Stimulated activated CD4-positive, alpha-beta T cell treated with anti-CD3 and anti-CD28 coated beads, Interleukin-2, amount 100 ng/mL, for 48 hours (primary cell): ENCODE measurements at places on chromosomes 11 and 22.
A peak's percentile ranks its signal among the peaks of the same experiment; 100 is the strongest.

DNA sequence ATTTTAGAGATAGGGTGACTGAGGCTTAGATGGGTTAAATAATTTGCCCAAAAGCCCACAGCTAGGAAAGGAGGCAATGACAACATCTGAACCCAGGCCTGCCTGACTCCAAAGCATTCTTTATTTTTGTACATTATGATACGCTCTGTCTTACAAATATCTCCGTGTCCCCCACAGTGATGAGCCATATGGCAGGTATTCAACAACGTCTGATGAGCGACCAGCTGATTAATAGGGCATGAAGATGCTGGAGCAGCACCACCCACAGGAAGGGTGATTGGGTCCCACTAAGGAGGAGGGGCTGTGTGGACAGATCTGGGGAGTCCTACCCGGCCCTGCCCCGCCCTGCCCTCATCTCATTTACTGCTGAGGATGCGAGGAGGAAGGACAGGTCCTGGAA is 380.6 kb downstream of the CADM1 start:
- DNase-seq, result no peak

GRCh38 chr11:84675396-84676025 is 951.6 kb downstream of the DLG2 start:
- no peak for DNase-seq

DNA sequence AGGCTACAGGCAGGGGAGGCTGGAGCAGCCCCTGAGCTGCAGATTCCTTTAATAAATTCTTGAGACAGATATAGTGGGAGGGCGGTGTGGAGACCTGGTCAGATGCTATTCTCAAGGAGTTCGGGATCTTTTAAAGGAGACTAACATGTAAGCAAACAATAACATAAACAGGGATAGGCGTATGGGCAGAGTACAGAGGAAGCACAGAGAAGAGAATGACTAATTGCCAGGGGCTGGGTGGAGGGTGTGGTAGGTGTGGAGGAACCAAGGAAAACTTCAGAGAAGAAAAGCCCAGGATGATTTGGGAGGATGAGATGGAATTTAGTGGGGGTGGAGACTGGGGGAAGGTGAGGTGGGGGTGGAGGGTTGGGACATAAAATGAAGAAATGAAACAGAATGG is 9.7 kb upstream of the HEPHL1 start:
- no peak for DNase-seq

- DNase-seq, result no peak
These were observed 2.1 kb downstream of the FEZ1 start for GRCh38 chr11:125494031-125494360.

- DNase-seq, result no peak
These were observed 132.4 kb downstream of the MN1 start for GRCh38 chr22:27668828-27669797.

- DNase-seq, result no peak
These were observed 30.8 kb downstream of the MARK2 start for GRCh38 chr11:63869683-63870082.

GRCh38 chr11:17979770-17980371 is 33.0 kb downstream of the SERGEF start:
- DNase-seq, result peak; percentile 16

GRCh38 chr11:127998421-127998820 is 588.9 kb downstream of the ETS1 start:
- DNase-seq, result no peak

GRCh38 chr11:86629045-86629706 is 43.2 kb downstream of the ME3 start:
- DNase-seq, result no peak

DNA sequence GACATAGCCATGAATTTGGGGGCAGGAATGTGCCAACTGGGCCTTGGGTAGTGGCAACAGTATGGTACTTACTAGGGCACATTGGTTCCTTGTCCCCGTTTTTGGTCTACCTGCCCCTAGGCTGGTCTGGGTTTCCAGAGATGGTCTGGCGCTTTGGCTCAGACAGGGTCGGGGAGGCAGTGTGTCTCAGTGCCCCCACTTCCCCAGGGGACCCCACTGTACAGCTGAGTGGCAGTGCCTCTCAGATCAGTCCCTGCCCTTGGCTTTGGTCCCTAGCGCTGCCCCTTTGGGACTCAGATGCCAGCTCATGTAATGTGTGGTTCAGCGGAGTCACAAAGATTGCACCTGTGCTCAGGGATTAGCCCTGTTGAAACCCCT is 3.3 kb downstream of the RIC8A start:
- DNase-seq, result no peak

GRCh38 chr22:38751422-38752346 is 4.1 kb downstream of the SUN2 start:
- DNase-seq, result peak; percentile 51

GRCh38 chr11:111352935-111353710 is 26.0 kb downstream of the POU2AF1 start:
- no peak for DNase-seq

GRCh38 chr22:20439556-20439927 is 1.9 kb upstream of the SCARF2 start:
- DNase-seq, result no peak

DNA sequence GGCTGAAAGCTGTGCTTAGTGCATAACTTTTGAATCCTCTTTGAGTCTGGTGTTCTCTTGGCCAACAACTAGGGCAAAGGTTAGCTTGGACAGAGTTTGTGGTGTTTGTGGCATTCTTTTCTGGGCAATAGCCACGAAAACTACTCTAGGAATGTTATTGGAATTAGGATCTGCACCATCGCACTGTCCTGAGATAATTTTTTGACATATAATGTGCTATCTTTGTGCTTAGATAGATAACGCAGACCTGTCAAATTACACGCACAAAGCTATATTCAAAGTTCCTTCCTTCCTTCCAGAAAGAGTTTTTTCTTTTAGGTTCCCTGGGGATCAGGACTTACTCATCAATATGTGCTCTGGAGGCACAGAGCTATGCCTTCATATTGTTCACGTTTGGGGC is 166.8 kb upstream of the MTMR2 start:
- DNase-seq, result no peak

DNA sequence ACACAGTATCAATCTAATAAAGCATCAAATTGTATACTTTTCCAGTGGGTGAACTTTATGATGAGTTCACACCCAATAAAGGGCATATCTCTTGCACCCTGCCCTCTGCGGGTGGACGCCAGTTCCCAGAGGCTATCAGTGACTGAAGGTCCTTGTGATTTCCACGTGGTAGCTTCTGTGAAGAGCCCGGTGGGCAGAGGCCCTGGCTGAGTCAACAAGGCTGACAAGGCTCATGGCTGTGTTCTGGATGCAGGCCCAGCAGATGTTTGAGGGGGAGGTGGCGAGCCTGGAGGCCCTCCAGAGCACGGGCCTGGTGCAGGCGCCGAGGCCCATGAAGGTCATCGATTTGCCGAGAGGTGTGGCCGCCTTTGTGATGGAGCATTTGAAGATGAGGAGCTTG is 71.4 kb downstream of the PIWIL3 start:
- DNase-seq, result no peak

- DNase-seq, result no peak
These were observed 13.9 kb downstream of the ZNF74 start for GRCh38 chr22:20407829-20408228.

DNA sequence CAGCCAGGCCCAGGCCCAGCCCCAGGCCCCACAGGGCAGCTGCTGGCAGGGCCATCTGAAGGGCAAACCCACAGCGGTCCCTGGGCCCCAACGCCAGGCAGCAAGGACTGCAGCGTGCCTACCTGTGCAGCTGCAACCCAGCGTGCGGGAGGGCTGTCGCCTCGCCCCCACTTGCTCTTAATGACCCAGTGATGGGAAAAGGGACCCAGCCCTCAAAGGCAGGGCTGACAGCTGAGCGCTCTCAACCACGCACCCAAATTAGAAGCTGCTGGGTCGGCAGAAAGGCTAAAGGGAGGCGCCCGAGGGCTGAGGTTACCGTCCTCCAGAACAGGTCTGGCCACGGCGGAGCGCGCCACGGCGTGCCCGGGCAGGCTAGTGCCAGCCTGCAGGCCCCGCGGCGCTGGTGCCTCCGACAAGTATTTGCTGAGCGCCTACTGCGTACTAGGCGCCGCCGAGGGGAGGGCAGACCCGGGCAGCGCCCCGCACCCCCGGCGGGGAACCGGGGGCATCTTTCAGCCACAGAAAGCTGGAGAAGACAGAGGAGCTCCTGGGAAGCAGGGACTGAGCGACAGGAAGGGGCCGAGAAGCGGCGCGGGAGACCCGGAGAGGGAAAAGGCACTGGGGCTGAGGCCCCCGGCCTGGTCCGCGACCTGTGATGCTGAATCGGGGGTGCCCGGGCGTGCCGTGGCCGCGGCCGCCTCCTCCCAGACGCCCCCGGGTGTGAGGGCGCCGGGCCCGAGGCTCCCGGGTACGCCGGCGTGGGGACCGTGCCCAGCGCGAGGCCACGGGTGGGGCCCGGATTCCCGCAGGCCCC is 773 bp downstream of the HRAS start:
- DNase-seq, result no peak

DNA sequence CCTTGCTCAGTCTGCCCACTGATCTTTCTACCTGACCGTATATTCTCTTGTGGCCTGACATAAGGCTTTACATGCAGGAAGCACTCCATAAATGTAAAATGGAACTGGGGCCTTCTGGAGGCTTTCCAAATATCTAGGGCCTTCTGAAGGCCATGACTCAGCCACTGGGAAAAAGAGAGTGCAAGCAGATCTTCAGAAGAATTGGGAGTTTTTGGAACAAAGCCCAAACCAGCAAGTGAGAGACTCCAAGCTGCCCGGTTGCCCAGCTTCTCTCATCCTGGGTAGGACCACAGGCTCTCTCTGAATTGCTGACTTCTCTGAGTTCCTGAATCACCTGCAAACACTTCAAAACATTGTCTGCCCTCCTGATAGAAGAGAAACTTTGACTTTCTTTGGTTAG is 107.9 kb upstream of the BMAL1 start:
- no peak for DNase-seq

DNA sequence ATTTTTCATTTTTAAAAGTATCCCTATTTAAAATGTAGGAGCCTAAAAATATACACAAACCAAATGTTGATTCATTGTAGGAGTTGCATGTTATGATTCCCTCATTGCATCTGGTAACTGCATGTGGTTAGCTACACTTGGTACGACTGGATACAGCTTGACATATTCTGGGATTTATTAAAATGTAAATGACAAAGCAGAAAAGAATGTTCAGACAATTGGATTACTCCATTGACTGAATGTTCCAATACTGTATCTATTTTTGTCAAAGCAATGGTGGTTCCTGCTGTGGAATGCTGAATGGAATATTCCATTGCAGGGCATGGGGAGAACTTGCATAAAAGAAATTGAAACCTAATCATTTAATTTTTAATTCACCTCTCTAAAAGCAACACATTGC is 30.8 kb downstream of the BLID start:
- DNase-seq, result no peak

DNA sequence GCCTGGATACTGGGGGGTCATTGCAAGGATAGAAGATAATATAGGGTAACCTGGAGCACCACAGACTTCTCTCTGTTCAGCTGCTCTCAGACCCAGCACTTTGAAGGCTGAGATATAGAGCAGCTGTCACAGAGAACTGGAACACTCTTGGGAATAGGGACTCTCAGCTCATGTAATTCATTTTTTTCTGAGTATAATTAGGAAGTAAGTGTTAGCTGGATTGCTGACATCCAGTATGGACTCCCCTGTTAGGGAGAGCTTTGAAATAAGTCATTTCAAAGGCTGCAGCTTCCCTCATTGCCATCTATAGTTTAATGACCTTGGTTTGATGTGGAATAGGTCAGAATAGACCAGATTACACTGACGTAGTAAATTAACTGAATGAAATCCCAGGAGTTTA is 120.8 kb upstream of the POU2AF2 start:
- DNase-seq, result no peak

DNA sequence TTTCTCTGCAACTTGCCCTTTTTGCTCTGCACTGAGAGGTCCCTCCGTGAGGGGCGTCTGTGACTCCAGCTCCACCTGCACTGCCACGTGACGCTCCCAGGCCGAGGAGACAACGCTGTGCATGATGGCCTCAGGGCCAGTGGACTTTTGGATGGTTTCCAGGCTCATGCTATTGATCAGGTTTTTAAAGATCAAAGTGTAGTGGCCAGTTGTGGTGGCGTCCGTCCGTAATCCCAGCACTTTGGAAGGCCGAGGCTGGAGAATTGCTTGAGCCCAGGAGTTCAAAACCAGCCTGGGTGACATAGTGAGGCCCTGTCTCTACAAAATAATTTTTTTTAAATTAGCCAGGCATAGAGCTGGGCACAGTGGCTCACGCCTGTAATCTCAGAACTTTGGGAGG is 16.1 kb downstream of the RPL3 start:
- DNase-seq, result no peak

DNA sequence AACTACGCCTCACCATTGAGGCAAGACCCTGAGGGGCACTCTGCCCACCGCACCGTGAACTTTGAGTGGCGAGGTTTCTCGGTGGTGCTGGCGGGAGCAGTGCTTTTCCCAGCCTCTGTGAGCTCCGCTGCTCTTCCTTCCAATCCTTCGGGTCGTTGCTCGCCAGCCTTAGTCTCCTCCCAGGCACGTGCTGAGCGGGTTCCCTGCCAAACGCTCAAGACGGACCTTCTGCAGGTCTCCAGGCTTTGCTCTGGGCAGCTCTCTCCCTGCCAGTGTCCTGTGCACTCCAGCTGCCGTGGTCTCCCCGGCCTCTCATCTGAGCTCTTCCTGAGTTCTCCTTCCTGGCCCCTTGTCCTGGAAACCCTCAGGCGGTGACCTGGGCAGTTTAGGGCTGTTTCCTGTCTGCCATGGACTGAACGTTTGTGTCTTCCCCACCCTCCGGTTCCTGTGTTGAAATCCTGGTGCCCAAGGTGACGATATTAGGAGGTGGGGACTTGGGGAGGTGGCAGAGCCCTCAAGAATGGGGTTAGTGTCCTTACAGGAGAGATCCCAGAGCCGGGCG is 11.2 kb upstream of the MUC6 start:
- DNase-seq, result no peak

- DNase-seq, result no peak
These were observed 11.9 kb upstream of the SYTL2 start for GRCh38 chr11:85822814-85823213.

DNA sequence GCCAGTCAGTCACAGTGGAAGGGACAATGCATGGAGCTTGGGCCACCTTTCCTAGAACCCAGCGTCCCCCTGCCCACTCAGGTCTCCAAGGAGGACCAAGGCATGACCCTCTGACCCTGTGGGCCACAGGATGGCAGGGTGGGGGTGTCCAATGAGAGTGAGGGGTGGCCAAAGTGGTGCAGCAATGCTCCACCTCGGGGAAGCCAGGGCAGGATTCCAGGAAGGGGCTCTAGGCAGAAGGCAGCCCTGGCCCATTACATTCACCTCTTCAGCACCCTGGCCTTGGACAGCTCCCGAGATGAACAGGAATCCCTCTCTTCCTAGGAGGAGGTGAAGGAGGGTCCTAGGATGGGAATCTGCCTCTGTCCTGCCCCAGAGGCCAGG is 597.5 kb downstream of the BRD1 start:
- no peak for DNase-seq

- no peak for DNase-seq
These were observed at the start of gene SEC14L3 for GRCh38 chr22:30471616-30472318. Gene SEC14L3, minus strand, starts transcription at chr22:30472017. Its CDS starts 59 bp downstream, at chr22:30471958.

DNA sequence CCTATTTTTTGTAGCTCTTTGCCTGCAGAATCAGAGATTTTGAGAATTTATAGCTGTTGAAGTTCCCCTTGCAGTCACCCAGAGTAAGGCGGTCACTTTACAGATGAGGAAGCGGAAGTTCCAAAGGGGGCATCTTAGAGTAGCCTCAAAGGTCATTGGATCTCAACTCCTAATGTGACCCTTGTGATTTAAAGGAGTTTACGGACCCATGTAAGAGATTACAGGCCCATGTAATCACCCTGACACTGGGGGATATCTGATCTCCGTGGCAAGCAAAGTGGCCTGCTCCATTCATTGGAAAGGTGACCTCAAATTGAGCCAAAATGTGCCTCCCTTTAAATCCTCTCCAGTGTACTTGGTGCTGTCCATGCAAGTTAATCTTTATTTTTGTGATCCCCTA is 15.7 kb downstream of the P2RX3 start:
- DNase-seq, result no peak

- no peak for DNase-seq
These were observed 19.8 kb downstream of the SPECC1L start for GRCh38 chr22:24290459-24290858.
